ENCODE measurements at places on chromosomes 13 and 19. TPM values are rescaled to one million over a fixed set of nuclear protein-coding genes. Genes with fewer than 3 reads are reported as not detected.

- DNase-seq = peak; percentile 30
Measured at GRCh38 chr13:50229960-50230661, 214.9 kb downstream of the KCNRG start.

Gene NPAS1
- polyA plus RNA-seq = 1.9 TPM

DNA sequence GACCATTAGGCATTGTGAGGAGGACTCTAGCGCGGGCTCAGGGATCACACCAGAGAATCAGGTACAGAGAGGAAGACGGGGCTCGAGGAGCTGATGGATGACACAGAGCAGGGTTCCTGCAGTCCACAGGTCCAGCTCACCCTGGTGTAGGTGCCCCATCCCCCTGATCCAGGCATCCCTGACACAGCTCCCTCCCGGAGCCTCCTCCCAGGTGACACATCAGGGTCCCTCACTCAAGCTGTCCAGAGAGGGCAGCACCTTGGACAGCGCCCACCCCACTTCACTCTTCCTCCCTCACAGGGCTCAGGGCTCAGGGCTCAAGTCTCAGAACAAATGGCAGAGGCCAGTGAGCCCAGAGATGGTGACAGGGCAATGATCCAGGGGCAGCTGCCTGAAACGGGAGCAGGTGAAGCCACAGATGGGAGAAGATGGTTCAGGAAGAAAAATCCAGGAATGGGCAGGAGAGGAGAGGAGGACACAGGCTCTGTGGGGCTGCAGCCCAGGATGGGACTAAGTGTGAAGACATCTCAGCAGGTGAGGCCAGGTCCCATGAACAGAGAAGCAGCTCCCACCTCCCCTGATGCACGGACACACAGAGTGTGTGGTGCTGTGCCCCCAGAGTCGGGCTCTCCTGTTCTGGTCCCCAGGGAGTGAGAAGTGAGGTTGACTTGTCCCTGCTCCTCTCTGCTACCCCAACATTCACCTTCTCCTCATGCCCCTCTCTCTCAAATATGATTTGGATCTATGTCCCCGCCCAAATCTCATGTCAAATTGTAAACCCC, 2.8 kb upstream of the CEACAM5 start:
- DNase-seq = peak; percentile 19

Gene C19orf33
- polyA plus RNA-seq = 13.1 TPM

- no peak for DNase-seq
Measured at GRCh38 chr19:42121036-42121621, 11.1 kb downstream of the POU2F2 start.

Measured in right lung (tissue), 10 donors.